ENCODE measurements at places on chromosomes 12 and 14.
A peak's percentile ranks its signal among the peaks of the same experiment; 100 is the strongest.

DNA sequence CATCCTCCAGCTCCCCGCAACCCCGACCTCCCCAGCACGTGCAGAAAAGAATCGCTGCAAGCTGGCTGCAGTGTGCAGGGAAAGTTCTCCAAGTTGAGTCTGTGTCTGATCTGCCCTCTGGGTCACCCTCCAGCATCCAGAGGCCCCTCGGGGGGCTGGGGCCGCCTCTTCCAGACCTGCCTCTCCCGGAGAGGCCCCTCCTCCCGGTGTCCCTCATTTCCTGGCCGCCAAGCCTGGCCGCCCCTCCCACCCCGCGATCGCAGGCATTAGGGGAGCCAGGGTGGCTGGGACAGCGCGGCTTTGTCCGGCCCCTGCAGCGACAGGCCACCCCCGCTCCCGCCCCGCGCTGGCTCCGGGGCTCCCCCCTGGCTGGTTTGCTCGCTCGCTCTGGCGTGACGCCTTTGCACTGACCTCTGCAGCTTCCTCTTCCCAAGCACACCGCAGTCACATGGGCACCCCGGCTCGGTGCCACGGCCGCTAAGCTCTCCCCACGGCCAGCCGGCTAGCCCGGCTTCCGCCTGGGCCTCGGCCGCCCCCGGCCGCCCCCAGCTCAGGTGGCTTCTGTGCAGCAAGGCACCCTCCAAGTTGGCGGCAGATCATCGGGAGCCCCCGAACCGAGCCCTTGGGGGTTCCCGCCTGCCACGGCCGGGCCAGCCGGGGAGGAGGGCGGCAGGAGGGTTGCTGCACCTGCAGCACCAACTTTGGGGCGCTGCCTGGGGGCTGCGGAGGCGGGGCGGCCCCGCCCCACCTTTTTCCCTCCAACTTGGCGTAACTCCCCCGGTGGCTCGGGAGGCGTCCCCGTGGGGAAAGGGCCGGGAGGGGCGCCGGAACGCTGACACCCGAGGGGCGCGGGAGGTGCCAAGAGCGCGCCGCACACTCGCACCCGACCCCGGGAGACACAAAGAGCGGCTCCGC lies 43.7 kb downstream of the KDM2B start:
- DNase-seq: peak; percentile 29

DNA sequence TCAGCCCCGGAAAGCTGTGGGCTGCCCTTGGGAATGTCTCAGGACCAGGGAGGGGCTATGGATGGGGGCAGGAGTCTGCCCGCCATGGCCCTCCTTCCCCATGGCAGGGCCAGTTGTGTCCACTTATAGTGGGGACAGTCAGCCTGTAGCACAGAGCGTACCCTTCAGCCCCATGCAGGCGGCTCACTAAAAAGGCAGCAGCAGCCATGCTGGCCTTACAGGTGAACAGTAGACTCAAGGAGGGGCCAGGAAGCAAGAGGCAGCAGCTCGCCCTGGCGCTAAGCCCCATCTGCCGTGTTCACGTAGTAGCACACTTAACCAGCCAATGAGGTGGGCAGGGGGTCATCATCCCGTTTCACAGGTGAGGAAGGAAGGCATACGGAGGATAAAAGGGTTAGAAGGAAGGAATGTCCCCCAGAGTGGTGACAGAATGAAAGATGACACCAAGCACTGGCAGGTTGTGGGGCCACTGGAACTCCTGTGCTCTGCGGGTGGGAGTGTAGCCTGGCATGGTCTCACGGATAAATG lies 52.7 kb downstream of the FAM222A start:
- DNase-seq: no peak

GRCh38 chr14:80356413-80356812 lies 145.1 kb upstream of the DIO2 start:
- no peak for DNase-seq

DNA sequence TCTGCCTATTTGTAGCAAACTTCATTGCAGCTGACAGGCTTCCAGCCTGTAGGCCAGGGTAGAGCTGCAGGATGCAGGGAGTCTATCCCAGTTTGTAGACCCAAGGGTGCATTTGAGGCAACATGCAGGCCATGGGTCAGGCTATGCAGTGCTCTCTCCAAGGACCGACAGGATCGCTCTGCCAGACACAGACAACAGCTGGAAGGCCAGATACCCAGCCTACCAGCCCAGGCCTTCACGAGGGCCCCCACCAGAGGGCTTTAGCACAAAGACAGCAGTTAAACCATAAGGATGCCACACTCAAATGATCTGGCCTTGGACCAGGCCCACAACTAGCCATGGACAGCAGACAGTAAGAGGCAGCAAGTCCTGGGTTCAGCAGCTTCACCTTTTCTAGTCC lies 10.3 kb downstream of the KCTD10 start:
- DNase-seq: no peak

GRCh38 chr14:103516426-103517173 lies 6.0 kb downstream of the CKB start:
- DNase-seq: no peak

DNA sequence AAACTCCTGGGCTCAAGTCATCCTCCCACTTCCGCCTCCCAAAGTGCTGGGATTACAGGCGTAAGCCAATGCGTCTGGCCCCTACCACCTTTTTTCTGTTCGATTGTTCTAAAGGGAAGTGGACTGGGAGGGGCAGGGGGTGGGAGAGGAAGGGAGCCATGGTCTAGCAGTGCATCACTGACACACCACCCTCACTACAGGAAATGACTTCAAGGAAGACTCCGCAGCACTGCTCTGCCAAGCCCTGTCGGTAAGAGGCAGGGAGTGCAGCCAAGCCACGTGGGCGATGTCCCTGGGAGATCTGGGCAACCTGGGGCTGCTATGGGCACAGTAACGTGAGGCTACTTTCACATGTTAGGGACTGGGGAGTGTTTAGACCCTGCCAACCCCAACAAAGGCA lies 18.0 kb downstream of the LRRC74A start:
- DNase-seq: peak; percentile 50
